ENCODE measurements at places on chromosomes 7 and 10. TPM values are rescaled to one million over a fixed set of nuclear protein-coding genes. Genes with fewer than 3 reads are reported as not detected.

GRCh38 chr7:158802535-158803366 lies 26.6 kb downstream of the ESYT2 start:
- no peak for DNase-seq

DNA sequence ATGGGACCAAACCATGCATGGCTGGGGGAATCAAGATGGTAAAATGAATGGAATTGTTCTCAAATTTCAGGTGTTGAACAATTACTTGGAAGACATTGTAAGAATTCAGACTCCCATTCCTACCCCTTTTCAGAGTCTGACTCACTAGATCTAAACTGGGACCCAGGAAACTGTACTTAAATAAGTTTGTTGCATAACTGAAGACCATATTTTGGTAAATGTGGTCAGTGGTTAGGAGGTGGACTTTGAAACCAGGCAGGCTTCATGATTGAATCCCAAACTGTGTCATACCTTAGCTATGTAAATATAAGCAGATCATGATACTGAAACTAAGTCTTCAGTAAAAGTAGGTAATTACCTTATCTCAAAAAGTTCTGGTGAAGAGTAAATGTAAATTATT lies 41.7 kb downstream of the ZWINT start:
- DNase-seq, result no peak

LRRTM3 gene
- not detected for total RNA-seq

UCN3 gene
- not detected for total RNA-seq

SLIT1 gene
- total RNA-seq, result 0.20 TPM

DNA sequence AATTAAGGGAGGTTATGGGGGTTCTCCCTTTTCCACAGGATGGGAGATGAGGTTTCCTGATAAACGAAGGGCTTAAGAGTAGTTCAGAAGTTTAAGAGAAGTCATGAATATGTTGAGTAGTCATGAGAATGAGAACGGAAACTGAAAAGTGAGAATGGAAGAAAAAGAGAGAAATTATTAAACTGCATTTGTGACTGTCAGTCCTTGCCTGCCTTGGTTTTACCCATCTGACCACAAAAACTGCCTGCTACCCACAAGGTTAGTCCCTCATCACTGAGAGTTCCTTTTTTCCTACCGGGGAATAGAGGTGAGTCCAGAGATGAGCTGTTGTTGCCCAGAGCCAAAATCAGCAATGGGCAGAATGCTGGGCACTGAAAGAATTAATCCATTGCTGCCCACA lies 174.1 kb upstream of the BET1 start:
- DNase-seq, result no peak

GRCh38 chr10:125662584-125662983 lies 20.4 kb downstream of the TEX36 start:
- DNase-seq, result no peak

GRCh38 chr10:1256432-1256725 lies 200.2 kb downstream of the WDR37 start:
- DNase-seq, result no peak

Data from G401 (cell line).